Fibroblast of skin of right biceps (primary cell): ENCODE measurements at places on chromosomes 11 and 22.

DNA sequence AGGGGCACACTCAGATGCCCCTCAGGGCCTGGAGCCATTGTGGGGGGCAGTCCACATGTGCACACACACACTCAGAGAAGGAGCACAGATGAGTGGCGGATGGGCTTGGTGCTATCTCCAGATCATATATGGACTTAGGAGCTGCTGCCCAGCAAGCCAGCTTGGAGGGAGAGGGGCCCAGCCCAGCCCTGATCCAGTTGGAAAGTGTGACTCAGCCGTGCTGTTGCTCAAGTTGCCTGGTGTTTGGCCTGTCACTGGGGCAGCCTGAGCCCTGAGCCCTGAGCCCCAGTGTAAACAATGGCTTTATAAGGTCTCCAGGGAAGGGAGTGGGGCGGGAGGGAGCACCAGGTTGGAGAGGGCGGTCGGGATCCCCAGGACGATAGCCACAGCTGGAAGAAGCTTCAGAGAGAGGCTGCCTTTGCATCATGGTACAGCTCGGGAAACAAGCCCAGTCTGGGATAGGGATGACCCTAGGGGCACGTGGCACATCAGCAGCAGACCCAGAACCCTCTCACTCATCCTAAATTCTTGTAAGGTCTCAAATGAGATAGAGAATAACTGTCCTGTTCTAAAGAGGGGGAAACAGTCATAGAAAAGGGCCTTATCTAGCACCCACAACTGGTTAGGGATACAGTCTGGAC is 4.8 kb downstream of the SELENOM start:
- DNase-seq, result peak; percentile 81

DNA sequence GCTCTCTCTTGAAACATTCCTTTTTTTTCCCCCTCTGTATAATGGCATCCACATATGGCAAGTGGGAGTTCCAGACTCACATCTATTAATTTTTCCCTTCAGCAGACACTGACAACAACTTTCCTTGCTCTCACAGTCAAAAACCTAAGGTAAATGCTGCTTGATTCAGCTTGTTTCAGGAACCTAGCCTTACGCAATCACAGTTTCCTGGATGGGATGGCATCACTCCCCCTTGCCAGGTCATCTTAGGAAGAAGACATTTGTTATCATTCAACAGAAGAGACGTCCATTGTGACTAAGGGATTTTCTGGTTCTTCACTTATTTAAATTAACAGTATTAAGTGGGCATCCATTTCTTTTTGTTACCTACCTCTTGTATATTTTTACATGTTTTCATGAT is 112.0 kb upstream of the PDGFD start:
- DNase-seq, result no peak

- DNase-seq, result no peak
Measured at GRCh38 chr22:42970029-42970428, 44.9 kb downstream of the PACSIN2 start.

DNA sequence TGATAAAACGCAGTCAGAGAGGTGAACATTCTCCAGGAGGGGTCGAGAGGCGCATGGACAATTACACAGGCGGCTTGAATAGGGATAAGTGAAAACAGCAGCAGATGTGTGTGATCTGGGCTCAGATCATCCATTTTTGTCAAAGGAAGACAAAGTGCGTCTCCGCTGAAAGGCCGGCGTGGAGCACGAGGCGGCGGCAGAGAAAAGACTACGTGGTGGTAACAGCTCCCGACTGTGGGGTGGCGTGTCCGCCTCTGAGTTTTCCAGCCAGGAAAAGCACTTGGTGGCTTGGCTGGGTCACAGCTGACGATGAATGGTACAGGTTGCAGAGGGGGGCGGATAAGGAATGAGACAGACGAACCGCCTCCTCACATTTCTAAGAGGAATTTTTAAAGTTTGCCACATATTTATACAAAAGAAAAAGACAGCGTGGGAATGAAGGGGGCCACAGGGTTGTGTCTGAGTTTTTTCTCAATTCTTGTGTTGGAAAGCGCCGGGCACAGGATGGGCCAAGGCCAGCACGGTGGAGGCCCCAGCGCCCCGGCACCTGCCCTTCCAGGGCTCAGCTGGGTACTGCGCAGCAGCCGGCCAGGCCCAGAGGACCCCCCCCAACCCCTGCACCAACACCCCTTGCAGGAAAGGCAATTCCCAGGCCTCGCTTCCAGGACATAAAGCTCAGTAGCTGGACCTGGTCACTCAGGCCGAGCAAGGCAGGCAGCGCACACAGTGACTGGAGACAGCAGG is 80.4 kb downstream of the TRMU start:
- DNase-seq, result peak; percentile 5

- no peak for DNase-seq
Measured at GRCh38 chr11:95729462-95729861, 60.1 kb downstream of the FAM76B start.

DNA sequence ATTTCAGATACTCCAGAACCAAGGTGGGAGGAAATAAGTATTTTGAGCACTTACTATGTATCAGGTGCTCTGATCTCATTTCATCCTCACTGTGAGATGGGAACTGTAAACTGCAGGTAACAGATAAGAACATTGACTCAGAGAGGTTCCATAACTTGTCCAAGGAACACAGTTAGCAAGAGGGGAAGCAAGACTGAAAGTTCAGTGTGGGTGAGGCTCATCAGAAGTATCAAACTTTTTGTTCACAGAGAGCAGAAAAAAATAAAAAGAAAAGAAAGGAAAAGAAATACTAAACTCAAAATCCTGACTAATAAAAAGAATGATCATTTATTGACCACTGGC is 37.1 kb downstream of the RAB30 start:
- DNase-seq, result no peak

DNA sequence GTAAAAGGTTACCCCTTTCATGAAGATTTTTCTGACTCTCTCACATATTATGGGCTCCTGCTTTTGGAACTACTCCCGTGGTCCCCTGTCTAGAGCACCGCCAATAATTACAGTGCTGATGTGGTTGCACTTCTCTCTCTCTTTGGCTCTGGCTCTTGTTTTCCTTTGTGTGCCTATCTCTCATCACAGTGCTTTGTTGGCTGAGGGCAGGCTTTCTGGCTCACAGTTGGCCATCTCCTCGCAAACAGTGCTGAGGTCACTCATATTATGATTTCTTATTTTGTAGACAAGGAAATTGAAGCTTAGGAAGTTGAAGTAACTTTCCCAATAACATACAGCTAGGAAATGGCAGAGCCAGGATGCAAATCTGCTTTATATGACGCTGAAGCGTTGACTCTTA is 192.5 kb downstream of the DDX10 start:
- no peak for DNase-seq

DNA sequence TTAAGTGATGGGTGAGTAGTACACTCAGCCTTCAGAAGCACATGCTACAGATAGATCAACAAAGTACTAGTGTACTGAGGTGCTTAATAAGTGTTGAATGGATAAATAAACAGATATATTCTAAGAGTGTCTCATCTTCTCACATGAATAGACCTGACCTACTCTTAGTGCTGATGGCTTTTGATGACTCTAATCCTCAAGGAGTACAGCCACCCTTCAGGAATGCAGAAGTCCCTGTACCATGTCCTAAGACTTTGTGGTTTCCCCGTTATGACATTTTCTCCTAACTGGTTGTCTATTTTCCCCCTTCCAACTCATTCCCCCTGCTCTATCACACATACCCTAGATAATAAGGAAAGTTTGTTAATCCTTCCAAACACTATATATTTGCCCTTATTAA is 61.6 kb downstream of the C11orf65 start:
- DNase-seq, result peak; percentile 19

DNA sequence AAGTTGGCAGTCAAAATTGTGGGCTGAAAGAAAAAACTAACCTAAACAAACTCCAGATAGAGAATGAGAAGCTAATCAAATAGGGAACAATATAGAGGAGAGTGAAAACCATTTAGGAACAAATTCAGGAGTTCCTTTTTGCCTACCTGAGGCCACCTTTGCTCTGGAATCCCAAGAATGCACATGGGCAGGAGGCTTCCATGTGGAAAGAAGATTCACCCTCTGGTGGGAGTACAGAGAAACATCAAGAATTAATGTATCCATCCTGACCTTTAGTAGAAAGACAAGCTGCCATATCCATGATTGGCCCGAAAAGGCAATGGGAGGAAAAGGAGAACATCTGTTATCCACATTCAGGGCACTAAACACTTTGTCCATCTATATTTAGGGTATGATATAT is 35.0 kb upstream of the MRGPRX1 start:
- no peak for DNase-seq

- DNase-seq, result no peak
Measured at GRCh38 chr11:17579451-17579850, 32.4 kb downstream of the OTOG start.

DNA sequence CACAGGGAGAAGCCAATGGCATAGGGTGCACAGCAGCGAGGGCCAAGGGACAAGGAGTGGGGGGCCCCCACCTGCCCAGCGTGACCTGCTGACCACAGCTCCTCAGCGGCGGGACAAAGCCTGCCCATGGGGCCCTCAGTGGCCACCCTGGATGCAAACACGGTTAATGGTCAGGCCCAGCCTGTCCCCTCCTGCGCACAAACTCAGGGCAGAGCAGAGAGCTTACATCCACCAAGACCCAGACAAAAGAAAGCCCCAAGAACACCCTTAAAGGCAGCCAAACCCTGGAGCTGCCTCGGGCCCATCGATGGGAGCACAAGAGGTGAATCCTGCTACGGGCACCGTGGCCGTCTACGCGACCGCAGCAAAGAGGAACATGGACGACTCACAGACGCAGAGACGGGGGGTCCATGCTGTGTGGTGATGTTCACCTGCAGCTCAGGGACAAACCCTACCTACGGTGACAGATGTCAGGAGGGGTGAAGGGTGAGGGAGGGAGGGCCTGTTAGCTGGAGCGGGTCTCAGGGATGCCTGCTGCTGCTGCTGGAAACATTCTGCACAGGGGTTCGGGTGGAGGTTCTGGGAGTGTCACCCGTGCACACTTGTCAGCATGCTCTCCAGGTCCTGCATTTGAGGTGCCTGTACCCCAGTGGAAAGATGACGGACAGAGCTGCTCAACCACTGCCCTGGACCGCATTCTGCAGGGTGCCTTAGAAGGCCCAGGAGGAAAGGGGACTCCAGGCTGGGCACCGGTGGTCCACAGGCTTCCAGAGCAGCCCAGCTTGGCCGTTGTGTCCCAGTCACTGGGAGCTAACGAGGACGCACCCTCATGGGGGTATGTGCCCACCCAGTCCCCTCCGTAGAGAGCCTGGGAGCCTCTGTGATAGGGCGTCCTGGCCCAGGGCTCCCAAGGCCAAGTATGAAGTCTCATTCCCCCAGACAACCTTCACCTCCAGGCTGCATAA is 11.6 kb downstream of the ASCL2 start:
- no peak for DNase-seq

- DNase-seq, result peak; percentile 58
Measured at GRCh38 chr11:79439410-79439885, 1.4 kb downstream of the TENM4 start.

- DNase-seq, result no peak
Measured at GRCh38 chr22:46365166-46365624, 29.7 kb downstream of the TRMU start.

DNA sequence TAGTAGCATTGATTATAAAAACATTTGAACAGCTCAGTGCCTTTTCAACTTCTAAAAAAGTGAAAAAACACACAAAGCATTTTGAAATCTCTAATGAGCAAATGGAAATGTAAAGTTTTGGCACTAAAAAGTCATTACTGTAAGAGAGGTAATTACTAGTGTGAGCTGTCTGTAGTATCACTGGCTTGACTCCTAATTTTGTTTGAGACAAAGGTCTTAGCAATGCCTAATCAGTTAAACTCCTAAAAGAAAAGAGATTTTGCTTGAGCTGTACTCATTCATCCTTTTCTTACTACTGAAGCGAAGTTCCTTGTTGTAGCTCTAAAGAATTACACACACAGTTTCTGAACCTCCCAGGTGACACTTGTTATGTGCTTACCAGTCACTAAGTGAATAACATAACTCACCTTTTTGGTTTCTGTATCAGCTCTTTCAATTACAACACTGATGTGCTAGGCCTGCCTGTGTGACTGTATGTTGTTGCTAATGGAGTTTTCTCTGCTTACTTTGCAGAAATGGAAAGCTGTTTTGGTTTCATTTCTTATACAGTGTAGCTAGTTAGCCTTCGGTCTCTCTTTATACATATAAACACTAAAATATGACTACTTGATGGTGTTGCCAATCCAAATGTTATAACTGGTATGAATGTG is 924.4 kb upstream of the TENM4 start:
- no peak for DNase-seq

- no peak for DNase-seq
Measured at GRCh38 chr11:47848700-47849155, 578 bp upstream of the NUP160 start.

GRCh38 chr11:126305699-126306098 is 1.8 kb downstream of the DCPS start:
- no peak for DNase-seq

DNA sequence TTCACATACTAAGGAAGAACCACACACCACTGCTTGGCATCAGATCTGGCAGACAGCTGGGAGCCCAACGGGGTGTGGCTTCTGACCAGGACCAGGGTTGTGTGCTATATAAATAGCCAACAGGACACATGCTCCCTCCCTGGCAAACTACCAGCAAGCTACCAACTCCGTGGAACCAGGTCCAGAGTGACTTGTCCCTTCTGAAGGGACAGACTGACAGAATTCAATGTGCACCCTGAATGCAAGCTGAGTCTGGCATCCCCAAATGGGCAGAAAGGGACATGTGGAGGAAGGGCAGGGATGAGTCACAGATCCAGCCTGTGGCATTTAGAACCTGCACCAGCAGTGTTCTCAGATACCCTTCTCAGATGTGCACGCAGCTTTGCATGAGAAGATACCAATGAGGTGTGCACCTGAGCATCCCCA is 92.9 kb downstream of the MICAL3 start:
- DNase-seq, result no peak

DNA sequence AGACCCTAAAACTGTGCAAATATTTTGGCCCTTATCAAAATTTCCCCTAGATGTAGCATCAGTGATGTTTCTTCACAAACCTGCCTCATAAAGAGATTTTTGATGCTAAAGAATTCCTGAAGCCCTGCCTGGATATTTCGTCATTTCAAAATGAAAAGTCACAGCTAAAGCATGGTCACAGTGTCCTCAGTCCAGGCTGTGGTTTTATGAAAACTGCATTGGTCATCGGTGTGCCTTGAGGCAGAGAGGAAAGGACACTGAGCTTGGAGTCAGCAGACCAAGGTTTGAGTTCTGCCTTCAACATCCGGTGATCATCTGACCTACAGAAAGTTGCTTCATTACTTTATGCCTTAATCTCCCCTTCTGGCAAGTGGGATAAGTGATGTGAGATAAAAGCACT is 34.8 kb upstream of the ALKBH3 start:
- no peak for DNase-seq

GRCh38 chr11:95792700-95793099 is 2.4 kb downstream of the CEP57 start:
- DNase-seq, result no peak
